ENCODE measurements at places on chromosomes 6 and 20.

- no peak for DNase-seq
Observed at GRCh38 chr6:124721331-124721730, 240.9 kb upstream of the RNF217 start.

- no peak for DNase-seq
Observed at GRCh38 chr6:73286752-73287151, 23.8 kb upstream of the KHDC1 start.

- no peak for DNase-seq
Observed at GRCh38 chr20:49811825-49812506, 662 bp upstream of the SLC9A8 start.

DNA sequence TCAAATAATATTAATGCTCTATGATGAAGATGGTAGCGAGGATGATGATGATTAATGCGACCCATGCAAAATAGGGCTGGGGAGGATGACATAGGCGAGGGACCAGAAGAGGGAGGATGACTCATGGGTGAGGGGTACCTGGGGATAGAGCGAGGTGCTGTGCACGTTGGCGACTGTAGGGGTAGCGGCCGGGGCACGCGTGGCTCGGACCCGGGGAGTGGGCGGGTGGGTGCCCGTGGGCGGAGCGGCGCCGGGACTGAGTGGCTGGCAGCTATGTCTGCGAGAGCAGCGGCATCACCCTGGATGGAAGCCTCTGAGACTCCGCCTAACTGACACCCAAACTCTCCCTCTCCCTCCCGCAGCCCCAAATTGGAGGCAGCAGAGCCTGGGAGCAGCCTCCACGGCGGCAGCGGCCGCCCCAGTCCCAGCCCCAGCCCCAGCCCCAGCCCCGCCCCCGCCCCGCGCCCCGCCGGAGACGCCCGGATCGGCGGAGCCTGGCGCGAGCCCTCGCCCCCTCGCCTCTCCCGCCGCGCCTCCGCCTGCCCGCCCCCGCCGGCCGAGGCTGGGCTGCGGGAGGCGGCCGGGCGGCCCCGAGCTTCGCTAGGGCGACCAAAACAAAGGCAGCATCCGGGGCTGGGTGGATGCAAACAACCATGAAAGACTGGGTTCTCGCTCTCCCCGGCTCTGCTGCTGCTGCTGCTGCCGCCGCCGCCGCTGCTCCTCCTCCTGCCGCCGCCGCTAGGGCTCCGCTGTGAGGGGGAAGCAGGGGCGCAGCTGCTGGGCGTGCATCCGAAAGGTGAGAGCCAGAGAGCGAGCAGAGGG, at the start of gene RIMS1:
Gene RIMS1 (plus strand): TSS at position 367 of the 822 bp plus-strand sequence. CDS start 474 bp downstream, outside the sequence.
- peak; percentile 35 for DNase-seq

- DNase-seq = no peak
Observed at GRCh38 chr20:5433352-5433751, 116.6 kb upstream of the PROKR2 start.

GRCh38 chr6:45513213-45513618, 135.5 kb upstream of the SUPT3H start:
- DNase-seq = no peak

DNA sequence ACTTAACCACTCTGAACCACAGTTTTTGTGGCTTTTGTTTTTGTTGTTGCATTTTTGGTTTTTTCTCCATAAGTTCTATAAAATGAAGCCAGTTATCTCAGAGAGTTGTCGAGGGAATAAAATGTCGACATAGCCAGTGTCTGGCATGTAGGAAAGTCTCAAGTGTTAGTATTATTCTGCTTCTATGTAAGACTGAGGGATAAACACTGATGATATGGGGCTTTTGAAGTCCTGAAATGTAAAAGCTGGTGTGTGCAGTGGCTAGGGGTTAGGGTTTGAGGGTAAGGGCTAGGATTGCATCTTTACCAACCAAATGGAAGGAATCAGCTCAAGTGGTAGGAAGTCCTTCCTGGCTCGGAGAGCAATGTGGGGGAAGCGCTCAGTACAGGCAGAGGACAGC, 59.2 kb downstream of the DAAM2 start:
- no peak for DNase-seq

- DNase-seq = no peak
Observed at GRCh38 chr6:150940941-150941340, 75.4 kb downstream of the MTHFD1L start.

GRCh38 chr6:122780114-122780513, 598 bp downstream of the FABP7 start:
- DNase-seq = no peak

DNA sequence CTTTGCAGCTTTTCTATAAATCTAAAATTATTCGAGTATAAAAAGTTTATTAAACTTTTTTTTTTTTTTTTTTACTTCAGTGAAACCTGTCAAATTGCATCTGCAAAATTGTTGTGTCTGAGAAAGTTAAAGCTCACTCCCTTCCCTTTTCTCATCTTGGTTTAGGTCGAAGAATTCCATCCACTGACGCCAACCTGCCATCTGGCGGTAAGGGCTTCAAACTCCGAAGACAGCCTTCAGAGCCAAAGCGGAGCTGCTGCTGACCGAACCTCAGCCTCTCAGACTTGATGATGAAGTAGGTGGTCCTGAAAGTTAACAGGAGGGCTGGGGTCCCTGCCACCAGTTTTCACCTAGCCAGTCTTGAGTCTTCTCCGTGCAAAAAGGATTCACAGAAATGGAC, 29.6 kb upstream of the VAPB start:
- no peak for DNase-seq

DNA sequence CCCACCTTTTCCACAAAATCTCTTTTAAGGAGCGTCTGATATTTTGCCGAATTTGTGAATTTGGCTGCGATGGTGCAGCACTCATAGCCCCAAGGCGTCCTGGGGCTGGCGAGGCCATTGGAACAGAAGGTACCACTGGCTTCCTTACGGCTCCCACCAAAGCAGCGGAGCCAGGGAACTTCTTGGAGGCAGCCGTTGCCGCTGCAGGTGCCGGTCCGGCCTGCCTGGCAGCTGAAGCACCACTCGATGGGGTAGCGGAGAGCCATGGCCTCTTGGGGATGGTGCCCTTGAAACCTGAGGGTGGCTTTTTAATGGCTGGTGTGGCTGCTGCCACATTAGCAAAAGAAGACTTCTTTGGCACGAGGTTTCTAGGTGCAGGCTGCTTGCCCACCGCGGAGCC, 29.8 kb downstream of the DIDO1 start:
- no peak for DNase-seq

- peak; percentile 56 for DNase-seq
Observed at GRCh38 chr6:115838763-115839401, 221.8 kb downstream of the FRK start.

DNA sequence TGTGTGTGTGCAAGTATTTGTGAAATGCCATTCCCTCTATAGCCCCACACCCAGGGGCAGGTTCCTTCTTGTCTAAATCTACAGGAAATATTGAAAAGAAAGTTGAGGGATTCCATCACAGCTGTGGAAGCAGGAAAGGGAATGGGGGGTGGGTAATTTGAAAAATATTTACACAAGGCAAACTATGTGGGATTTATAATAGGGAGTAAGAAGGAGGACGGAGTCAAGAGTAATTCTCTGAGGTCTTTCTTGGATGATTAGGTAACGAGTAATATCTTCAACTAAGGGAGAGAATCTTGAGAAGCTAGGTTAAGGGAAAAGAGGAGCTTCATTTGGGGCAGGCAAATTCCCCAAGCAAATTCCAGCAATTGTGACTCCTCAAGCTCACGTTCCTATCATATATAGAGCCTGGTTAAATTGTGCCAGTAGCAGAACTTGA, 113.5 kb upstream of the SGK1 start:
- no peak for DNase-seq

- DNase-seq = peak; percentile 28
Observed at GRCh38 chr6:37485291-37485702, 14.4 kb downstream of the CCDC167 start.

DNA sequence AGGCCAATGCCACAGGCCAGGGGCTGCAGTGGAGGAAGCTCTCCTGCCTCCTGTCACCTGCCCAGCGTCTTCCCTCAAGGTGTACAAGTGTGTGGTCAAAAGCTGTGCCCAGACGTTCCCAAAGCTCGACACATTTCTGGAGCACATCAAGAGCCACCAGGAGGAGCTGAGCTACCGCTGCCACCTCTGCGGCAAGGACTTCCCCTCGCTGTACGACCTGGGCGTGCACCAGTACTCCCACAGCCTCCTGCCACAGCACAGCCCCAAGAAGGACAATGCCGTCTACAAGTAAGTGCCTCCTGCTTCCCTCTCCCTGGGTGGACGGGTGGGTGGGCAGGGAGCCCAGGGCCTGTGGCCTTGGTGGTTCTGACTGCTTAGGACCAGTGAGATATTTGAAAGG, 38.2 kb downstream of the ZNF341 start:
- no peak for DNase-seq

DNA sequence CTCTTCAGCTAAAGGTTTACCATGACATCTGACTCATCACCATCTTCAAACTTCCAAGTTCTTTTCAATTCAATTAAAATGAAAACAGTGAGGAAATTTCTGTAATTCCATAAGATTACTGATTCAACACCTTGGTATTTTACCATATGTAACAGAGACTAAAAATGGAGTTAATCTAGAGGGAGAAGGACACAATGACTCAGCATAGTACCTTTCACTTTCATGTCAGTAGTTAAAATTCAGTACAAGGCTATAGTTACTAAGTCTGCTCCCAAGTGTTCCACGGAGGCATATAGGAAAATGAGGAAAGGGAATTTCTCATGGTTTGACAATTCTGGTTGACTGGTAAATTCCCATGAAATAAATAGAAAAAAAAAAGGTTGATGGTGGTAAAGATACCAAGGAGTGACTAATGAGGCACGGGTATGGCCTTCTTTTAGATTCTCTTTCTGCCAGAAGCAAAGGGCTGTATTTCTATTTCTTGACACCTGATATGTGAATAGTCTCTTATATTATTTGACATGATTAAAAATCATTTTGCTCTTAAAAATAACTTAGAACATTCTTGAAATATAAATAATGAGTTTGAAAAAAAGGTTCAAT, 526.7 kb upstream of the ADGRB3 start:
- DNase-seq = no peak

GRCh38 chr20:32685541-32686529, 12.1 kb upstream of the C20orf203 start:
- no peak for DNase-seq

DNA sequence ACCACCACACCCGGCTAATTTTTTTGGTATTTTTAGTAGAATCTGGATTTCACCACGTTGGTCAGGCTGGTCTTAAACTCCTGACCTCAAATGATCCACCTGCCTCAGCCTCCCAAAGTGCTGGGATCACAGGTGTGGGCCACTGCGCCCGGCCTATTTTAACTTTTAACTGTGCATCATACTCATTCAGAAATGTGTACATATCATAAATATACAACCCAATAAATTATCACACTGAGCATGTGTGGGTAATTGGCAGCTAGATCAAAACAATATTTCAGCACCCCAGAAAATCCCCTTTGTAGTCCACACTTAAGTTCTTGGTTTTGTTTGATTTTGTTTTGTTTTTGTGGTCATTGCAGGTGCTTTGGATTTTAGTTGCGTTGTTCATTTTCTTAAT, 228.9 kb upstream of the ZNF217 start:
- no peak for DNase-seq

DNA sequence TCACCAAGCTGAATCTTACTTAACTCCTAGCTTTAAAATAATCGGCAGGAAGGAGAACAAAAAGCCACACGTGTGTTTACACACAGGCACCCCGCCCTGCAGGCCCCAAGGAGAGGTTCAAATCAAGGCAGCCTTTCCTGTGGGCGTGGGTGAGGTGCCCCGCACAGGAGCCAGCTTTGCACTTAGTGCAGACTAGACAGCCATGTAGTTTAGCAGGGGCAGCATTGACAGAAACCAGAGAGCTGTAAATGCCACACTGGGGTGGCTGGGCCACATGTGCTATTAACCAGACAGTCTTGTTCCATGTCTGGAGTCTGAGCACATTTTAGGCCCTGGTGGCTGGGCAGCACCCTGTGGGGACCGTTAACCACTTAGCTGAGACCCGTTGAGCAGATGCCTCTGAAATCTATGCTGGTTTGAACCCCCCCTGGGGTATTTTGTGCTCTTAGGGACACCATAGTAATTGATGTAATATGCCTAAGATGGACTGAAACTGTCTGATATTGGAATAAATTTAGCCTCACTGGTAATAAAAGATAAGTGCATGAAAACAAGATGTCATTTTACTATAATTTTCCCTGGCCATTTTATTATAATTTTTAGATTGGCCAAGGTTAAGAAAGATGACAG, 106.4 kb upstream of the KCNG1 start:
- DNase-seq = no peak

- no peak for DNase-seq
Observed at GRCh38 chr20:53940907-53941545, 129.4 kb downstream of the BCAS1 start.

GRCh38 chr6:52063584-52064344, 23.6 kb downstream of the PKHD1 start:
- peak; percentile 25 for DNase-seq

DNA sequence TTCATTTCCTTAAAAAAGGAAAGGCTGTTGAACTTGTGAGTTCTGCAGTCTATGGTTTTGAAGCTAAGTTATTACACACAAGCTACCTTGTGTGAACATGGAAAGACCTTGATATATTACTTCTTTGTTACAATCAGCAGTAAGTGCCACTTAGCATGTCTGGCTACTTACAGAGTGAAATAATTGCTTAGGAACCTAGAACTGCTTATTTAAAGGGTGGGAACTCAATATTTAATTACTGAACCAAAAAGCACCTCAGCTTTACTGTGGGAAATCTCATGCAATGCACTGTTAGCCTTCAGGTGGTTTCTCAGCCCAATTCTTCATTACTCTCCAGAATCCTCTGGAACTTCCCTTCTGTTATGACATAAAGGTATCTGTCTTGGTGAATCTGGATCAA, 17.9 kb downstream of the PERP start:
- no peak for DNase-seq

DNA sequence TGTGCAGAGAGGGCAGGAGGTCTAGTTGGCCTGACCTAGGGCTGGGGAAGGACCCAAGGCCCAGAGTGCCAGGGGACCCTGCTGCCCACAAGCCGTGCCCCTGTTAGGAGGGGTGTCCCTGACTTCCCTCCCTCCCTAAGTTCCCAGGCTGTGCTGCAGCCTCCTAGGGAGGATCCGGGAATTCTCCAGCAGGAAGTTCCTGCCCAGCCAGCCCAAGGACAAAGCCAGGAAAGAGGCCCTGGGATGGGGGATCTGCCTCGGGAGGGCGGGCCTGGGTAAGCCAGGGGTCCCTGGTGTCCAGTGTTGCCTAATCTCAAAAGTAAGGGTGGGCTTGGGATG, 9.3 kb upstream of the BAK1 start:
- no peak for DNase-seq

DNA sequence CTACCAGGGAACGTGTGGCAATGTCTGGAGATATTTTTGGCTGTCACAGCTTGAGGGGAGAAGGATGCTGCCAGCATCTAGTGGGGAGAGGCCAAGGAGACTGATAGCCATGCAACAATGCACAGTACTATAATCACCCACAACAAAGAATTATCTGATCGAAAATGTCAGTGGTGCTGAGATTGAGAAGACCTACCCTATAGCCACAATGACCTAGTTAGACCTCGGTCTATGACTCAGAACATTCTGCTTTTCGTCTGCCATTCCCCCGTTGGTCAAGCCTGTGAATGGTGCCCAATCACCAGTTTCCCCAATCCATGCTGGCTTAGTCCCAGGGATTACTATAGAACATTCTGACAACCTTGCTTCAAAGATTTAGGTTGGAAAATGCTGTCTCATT, 93.5 kb downstream of the TMEM200A start:
- DNase-seq = no peak

GRCh38 chr6:105459864-105460263, 57.0 kb upstream of the PREP start:
- no peak for DNase-seq

- no peak for DNase-seq
Observed at GRCh38 chr20:47776639-47777038, 8.6 kb downstream of the SULF2 start.

- no peak for DNase-seq
Observed at GRCh38 chr6:158575550-158575949, 15.7 kb downstream of the TMEM181 start.

- DNase-seq = no peak
Observed at GRCh38 chr6:115908906-115909559, 151.7 kb downstream of the FRK start.

Measured in HuH-7.5 (cell line).